Activated CD8-positive, alpha-beta memory T cell treated with anti-CD3 and anti-CD28 coated beads, Interleukin-2, amount 10 ng/mL, durations not matched to agents 7 days and 5 days (primary cell): ENCODE measurements at places on chromosomes 12 and 14.

DNA sequence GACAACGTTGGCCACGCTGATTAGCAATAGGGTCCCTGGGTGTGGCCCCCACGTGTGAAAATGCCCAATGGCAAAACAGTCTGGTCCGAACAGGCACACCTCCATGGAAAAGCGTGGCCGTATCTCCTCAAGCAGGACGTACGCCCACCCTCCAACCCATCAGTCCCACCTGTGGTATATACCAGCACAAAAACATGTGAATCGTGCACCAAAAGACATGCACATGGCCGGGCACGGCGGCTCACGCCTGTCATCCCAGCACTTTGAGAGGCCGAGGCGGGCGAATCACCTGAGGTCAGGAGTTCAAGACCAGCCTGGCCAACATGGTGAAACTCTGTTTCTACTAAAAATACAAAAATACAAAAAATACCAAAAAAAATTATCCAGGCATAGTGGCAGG, 14.9 kb upstream of the SFSWAP start:
- DNase-seq: no peak

GRCh38 chr14:88793259-88793625, 489 bp upstream of the EML5 start:
- no peak for DNase-seq

DNA sequence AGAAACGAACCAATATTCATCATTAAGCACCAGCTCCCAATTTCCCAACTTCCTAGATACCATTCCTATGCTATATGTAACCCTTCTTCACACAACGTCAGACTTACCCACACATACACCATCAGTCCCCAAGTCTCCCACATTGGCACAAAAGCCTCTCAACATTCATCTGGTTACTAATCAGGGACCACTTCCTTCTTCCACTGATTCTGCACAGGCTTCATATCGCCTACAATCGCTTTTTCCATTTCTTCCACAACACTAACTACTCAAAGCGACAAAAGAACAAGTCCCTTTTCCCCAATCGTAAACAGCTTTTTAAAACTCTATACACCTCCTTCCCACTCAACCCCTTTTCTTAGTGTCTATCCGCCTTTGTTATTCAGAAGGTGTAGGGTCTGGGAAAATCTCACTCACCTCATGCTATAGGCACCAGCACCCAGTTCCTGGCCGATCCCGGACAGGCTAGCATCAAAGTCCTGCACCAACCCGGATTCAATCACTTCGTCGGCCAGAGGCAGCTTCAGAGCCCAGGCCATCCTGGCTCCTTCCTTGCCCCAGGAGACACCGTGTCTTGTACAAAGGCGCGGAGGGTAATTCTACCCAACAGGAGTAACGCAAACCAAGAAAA, 936 bp downstream of the TFCP2 start:
- no peak for DNase-seq

GRCh38 chr12:128798571-128799341, 25.0 kb downstream of the SLC15A4 start:
- no peak for DNase-seq

DNA sequence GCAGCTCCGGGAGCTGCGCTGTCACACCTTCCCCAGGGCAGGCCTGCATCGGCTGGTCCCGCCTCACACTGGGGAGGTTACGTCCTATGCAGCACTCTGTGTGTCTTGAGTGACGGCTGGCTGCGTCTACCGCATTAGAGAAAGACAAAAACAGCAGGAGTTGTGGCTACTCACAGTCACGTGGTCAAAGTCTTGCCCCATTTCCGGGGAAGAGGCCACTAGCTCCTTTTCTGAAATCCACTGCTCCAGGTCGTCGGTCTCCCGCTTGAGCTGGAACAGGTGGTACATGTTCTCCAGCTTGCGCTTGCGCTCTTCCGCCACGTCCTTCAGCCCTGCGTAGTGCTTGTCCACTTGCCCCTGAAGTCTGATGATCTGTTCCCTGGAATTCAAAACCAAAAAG, 68.8 kb downstream of the PLEKHG3 start:
- DNase-seq: no peak

DNA sequence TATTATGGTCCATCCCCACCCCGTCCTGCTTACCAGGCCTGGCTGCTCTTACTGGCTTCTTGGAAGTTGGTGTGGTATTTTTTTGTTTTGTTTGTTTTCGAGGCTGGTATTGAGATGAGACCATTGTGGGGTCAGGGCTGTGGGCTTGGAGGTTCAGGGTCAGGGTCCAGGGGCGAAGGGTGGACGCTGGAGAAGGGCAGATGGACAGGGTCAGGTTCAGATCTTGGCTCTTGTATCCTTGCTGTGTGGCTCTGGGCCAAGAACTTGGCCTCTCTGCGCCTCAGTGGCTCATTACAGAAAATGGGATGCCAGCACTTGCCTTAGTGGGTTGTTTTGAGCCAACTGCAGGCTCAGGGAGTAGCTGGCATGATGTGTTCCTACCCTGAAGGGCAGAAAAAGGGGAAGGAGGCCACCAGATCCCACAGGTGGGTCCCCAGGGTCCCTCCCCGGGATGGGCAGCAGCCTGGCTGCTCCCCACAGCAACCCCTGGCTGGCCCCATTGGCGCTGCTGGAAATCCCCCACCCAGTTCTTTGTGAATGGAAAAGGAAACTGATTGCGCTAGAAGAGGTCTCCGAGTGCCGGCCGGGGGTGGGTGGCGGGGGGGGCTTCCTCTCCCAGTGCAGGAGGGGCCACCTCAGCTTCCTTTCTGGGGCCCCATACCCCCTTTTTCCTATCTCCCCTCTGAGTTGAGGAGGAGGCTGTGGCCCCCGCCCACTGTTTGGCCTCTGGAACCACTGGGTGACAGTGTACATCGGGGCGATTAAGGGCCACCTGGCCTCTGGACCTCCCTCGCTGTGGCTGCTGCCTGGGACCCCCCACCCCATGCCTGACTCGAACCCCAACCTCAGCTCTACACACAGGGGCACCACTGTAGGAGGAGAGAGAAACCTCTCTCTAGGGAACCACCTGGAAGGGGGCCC, 25.0 kb downstream of the SH2B3 start:
- DNase-seq: peak; percentile 79

GRCh38 chr12:93593843-93594242, 21.4 kb downstream of the SOCS2 start:
- no peak for DNase-seq

DNA sequence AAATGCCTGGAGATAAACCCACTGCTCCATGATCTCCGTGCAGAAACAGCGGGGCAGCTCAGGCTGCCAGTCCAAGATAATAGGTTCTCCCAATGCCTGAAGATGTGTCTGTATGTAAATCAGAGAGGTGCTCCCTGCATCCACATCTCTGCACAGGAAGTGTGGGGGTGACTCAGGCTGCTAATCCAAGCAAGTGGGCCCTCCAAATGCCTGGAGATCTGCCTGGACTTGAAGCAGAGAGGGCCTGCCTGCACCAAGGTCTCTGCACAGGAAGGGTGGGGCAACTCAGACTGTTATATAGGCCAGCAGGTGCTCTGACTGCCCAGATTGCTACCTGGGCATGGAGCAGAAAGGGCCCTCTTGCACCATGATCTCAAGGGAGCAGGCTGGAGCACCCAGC, 504.7 kb downstream of the LRFN5 start:
- no peak for DNase-seq

- DNase-seq: no peak
Measured at GRCh38 chr14:21037156-21037555, 2.5 kb upstream of the RNASE13 start.

DNA sequence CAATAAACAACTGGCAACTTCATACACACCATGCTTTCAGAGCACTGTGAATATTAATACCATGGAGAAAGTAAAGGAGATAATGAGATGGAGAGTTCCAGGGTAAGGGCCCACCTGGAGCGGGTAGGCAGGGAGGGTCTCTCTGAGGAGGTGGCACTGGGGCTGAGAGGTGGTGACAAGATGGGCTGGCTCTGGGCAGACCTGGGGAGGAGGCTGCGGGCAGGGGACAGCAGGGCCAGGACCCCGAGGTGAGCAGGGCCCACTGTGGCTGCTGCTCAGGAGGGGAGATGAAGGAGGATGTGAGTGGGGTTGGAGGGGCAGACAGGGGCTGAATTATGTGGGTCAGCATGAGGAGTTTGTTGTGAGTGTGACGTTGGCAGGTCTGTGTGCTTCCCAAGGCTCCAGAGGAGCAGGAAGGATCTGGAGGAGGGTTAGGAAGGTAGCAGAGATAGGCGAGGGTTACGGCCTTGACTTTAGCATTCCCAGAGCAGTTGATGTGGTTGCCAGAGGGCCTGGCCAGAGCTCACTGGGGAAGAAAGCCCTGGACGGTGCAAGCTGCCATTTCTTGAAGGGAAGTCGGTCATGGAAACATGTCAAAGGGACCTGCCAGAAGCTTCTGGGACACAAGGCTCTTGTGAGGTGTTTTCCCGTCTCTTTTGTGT, 88.2 kb downstream of the CACNA1C start:
- no peak for DNase-seq

GRCh38 chr12:9947674-9948073, 15.5 kb upstream of the CLEC2A start:
- DNase-seq: no peak

- no peak for DNase-seq
Measured at GRCh38 chr12:64790166-64790565, 31.0 kb upstream of the GNS start.

GRCh38 chr12:116806845-116807440, 68.8 kb downstream of the RNFT2 start:
- no peak for DNase-seq

DNA sequence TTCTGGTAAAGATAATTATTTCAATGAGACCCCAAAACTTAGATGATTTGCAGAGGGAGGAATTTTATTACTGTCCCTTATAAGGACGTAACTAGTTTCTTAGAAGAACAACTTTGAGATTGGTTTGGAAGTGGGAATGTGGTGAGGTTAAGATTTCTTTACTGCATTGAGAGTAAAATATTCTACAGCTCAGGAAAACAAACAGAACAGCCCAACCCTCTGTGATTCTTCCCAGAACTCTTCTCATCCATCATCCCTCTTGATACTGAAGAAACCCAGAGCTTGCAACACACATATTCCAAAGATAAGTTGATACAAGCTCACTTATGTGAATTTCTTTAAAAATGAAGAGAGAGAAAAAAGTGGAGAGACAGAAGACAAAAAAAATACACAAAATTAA, 234.2 kb downstream of the CRADD start:
- no peak for DNase-seq

- no peak for DNase-seq
Measured at GRCh38 chr12:42969355-42969754, 379.8 kb upstream of the PRICKLE1 start.

DNA sequence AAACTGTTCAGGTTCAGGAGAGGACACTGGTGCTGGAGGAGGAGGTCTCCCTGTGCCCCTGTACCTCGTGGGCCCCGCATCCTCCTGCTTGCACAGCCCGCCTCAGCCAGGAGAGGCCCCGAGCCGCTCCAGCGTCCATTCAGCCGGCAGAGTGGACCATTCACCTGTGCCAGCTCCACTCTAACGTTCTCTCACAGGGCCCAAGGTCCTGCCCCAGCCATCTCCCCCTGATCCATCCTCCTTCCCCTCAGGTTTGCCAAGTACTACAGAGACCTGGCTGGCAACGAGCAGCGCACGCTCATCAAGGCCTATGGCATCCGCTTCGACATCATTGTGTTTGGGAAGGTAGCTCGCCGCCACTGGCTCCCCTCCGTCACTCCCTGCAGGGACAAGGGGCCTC, 22.2 kb downstream of the P2RX4 start:
- DNase-seq: no peak

GRCh38 chr12:124405151-124405550, 110.3 kb downstream of the RFLNA start:
- no peak for DNase-seq

- no peak for DNase-seq
Measured at GRCh38 chr12:90745211-90745610, 209.8 kb downstream of the CCER1 start.

DNA sequence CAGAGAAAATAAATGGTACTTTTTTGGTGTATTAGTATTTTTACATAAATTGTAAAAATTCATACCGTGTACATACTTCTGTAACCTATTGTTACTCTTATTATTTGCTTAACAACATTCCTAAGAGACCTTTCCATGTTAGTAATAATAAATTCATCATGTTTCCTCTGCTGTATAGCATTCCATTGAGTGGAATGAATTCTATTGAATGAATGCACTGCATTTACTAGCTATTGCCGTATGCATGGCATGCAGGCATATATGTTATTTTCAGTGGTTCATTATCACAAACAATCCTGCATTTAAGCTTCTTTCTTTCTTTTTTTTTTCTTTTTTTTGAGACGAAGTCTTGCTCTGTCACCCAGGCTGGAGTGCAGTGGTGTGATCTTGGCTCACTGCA, 137.6 kb upstream of the TBX3 start:
- no peak for DNase-seq

DNA sequence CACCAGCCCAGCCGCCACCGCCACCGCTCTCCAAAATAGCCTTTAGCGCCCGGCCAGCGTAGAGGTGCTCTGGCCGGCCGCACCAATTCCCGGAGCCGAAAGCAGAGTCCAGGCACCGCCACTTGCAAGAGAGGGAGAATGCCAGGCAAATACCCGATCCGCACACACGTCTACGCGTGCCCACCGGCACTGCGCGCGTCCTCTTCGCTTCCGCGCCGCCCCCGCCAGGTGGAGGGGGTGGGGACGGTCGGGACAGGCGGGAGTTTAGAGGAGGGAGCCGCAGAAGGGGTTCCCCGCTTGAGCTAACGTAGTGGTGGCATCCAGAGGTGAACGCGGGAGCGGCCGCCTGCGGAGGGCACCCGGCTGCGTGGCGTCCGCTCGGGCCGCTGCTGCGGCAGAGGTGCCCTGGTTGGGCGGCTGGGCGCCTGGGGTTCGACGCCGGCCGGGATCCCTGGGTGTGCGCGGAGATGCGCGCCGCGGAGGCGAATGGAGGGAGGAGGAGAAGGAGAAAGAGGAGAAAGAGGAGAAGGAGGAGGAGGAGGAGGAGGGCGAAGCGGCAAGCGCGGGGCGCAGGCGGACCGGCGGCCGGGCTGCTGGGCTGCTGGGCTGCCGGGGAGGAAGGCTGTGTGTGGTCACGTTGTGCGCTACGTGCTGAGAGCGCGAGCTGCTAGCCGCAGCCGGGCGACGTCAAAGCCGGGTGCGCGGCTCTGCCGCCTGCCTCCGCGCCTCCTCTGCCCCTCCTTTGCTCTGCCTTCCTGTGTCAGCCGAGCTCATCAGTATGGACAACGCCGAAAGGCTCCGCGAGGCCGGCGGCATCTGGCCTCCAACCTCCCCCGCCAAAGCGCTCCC, at the start of gene MDGA2:
TSS of gene MDGA2 (minus strand) at position 140 of the 849 bp plus-strand sequence.
- no peak for DNase-seq

DNA sequence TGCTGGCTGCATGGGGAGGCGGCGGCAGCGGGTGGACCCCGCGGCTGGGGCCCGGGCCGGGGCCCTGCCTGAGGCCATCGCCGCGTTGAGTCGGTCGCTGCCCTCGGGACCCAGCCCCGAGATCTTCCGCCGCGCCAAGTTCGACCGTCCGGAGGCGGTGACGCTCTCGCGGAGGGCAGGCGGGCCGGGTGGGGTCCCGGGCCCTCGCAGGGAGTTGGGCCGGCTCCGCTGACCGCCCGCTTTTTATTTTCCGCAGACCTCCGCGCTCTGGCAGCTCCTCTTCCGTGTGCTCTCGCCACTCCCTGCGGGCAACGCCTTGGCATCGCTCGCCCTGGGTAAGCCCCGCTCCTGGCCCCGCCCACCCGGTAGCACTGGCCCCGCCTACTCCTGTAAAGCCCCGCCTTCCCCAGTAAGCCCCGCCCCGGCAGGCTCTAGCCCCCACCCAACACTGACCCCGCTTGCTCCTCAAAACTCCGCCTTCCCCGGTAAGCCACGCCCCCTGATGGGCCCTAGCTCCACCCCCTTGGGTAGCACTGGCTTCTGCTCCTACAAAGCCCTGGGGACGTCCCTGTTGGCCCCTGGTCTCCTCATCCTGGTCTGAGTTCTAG, 424 bp downstream of the TEDC1 start:
- peak; percentile 95 for DNase-seq
